SK-N-MC (cell line): ENCODE measurements at places on chromosomes 6 and 20.

DNA sequence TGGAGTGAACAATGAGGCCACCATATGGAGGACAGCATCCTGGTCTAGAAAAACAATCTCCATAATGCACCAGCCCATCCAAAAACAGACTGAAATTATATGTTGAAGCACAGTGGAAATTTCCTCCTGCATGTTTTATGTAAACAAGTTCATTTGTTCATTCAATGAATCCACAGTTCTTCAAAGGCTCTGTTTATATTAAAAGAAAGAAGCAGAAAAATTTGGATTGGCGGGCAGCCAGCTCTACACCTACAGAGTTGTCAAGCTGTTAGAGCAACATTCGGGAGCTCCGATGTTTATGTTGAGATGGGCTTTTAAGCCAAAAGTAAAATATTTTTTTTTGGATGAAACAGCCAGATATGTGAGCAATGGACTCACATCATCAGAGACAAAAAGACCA lies 395.3 kb upstream of the SULF2 start:
- no peak for DNase-seq

- no peak for DNase-seq
Observed at GRCh38 chr20:20525756-20526155, 157.9 kb downstream of the INSM1 start.

DNA sequence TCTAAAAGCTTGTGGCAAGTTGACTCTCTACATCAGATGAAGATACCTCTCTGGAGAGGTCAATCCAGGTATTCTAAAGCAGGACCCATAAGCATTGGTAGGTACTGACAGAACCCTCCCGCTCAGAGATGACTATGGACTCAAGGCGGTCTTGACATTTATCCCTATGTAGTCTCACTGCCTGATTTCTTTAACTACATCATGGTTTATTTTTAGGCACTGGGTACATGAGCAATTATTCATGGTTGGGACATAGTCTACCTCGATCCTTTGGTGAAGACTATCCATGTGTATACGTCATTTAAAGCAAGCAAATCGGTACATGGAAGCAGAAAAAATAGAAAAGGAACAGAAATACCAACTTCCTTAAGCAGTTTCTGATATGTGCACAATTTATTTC lies 136.2 kb upstream of the TAB2 start:
- DNase-seq = no peak

- DNase-seq = no peak
Observed at GRCh38 chr6:88728756-88729155, 234.7 kb downstream of the RNGTT start.

- DNase-seq = no peak
Observed at GRCh38 chr6:158548418-158549161, 11.3 kb upstream of the TMEM181 start.
